ENCODE measurements at places on chromosomes 5 and 9. TPM values are rescaled to one million over a fixed set of nuclear protein-coding genes. Genes with fewer than 3 reads are reported as not detected.

Gene MLANA
- not detected for total RNA-seq

Gene OMD
- not detected for total RNA-seq

Gene GRM6
- not detected for total RNA-seq

Gene ARHGEF39
- 1.0 TPM for total RNA-seq

Gene ZFP2
- total RNA-seq = 0.17 TPM

All from naive thymus-derived CD4-positive, alpha-beta T cell (primary cell).